Stimulated activated CD8-positive, alpha-beta memory T cell treated with anti-CD3 and anti-CD28 coated beads, Interleukin-7, amount 100 ng/mL, for 48 hours (primary cell): ENCODE measurements at places on chromosomes 7 and 10.

GRCh38 chr10:48697821-48698764 is 13.4 kb downstream of the WDFY4 start:
- no peak for DNase-seq

- no peak for DNase-seq
Observed at GRCh38 chr7:70135656-70136055, 537.4 kb downstream of the AUTS2 start.

DNA sequence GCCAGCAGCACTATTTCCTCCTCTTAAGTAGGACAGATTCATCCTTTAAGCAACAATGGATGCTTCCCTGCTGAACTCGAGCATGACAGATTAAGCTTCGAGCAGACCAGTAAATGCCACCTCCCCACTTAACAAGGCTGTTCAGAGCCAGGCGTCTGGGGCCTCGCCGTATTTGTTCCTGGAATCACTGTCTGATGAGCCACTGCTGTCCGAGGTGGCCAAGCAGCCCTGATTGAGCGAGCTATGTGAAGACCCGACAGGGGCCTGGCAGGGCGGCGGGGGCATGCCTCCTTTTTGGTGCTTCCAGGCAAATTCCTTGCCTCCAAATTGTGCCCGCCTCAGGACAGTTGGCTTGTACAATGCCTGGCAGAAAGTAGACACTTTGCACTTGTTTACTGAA is 862.6 kb downstream of the NRG3 start:
- DNase-seq: no peak

DNA sequence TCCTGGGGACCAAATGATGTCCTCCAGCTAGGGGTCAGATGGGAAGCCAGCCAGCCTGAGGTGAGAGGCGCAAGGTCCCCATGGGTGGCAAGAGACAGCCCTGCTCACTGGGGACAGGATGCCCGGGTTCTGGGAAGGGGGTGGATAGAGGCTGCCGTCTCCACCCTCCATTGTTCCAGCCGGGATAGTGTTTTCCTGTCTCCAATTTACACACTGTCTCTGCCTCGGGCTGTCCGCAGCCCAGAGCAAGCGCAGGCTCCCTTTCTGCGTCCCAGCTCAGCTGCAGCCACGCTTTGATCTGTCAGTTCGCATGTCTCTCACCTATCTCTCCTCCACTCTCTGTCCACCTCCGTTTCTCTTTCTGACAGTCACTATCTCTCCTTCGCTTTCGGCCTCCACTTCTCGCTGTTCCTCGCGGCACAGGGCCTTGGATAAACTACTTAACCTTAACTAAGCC is 2.1 kb downstream of the EPHB4 start:
- no peak for DNase-seq

DNA sequence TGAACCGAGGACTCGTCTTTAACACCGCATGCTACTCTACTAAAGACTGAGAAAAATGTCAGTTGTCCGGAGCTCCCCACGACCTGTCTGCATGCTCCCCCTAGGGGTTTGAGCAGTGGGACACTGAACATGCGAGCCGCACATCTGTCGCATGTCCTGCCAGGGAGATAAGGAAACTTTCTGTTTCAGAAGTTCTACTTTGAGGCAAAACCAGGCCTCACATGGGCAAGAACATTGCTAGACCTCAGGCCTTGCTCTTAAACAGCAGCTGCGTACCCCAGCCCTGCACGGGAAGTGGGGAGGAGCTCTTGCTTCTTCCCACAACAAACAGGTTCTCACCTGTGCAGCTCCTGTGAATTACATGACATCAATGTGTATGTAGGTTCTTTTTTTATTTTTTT is 30.3 kb upstream of the HERPUD2 start:
- peak; percentile 49 for DNase-seq

GRCh38 chr10:94315975-94316464 is 46.7 kb downstream of the NOC3L start:
- DNase-seq: no peak

GRCh38 chr10:35058686-35059085 is 31.5 kb downstream of the CUL2 start:
- no peak for DNase-seq

DNA sequence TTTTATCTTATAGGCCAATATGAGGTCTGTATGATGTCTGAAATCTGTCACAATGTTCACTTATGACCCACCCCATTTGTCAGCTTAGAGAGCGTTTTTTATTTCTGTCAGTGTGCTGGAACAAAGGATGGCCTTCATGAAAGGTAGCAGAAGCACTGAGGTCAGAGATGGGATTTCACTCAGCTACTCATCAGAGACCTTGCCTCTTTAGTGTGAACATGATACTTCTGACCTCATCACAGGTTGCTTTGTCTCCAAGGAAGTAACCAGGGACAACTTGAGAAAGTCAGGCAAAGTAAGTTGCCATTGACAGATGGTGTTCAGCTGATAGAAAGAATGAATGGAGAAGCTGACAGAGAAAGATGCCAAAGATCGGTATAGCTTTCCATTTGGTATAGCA is 16.3 kb downstream of the YAE1 start:
- DNase-seq: no peak

- no peak for DNase-seq
Observed at GRCh38 chr10:29646238-29646902, 11.6 kb upstream of the SVIL start.

- DNase-seq: no peak
Observed at GRCh38 chr10:6729861-6730344, 149.8 kb upstream of the PRKCQ start.

DNA sequence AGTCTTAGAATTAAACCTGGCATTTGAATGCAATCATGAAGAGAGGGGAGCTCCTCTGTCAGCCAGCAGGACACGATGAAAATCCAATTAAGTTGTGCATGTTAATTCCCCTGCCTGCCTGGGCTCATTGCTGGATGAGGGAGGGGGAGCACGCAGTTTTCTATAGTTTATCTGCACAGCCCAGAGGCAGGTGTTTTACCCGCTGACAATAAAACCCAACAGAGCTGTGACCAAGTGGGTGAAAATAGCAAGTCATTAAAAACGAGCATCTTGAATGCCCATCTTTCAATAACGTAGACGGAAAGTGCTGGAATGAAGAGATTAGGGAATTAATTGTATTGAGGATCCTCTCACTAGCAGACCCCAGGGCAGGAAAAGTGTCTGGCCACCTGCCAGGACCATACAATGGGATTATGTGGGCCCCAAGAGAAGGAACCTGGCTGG is 100.1 kb upstream of the FAM20C start:
- no peak for DNase-seq

- DNase-seq: no peak
Observed at GRCh38 chr7:108413782-108414492, 42.3 kb downstream of the NRCAM start.

- no peak for DNase-seq
Observed at GRCh38 chr7:74083928-74084721, 521 bp downstream of the LIMK1 start.

- no peak for DNase-seq
Observed at GRCh38 chr7:14843755-14844154, 58.8 kb downstream of the DGKB start.

GRCh38 chr10:44894691-44895090 is 16.4 kb upstream of the TMEM72 start:
- DNase-seq: no peak

DNA sequence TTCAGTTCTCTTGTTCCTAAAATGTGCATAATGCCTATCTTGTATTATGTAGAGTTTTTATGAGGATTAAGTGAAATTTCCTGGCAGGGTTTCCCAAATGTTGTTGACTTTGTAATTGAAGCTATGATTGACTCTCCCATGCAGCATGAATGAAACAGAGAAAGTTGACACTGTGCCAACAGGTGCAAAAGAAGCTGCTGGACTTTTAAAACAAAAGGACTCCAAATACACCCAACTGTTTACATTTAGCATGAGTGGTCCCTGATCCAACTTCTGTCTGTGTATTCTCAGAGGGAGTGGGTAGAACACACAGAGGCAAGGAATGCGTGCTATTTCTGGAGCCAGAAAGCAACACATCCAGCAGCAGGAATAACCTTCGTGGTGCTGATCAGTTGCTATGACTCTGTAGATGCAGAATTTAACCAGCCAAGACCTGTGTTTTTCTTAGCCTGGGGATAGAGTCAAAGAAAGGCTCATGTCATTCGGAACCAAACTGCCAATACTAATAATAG is 14.4 kb upstream of the RBM20 start:
- DNase-seq: no peak

GRCh38 chr7:15802425-15802824 is 115.9 kb upstream of the MEOX2 start:
- DNase-seq: no peak

DNA sequence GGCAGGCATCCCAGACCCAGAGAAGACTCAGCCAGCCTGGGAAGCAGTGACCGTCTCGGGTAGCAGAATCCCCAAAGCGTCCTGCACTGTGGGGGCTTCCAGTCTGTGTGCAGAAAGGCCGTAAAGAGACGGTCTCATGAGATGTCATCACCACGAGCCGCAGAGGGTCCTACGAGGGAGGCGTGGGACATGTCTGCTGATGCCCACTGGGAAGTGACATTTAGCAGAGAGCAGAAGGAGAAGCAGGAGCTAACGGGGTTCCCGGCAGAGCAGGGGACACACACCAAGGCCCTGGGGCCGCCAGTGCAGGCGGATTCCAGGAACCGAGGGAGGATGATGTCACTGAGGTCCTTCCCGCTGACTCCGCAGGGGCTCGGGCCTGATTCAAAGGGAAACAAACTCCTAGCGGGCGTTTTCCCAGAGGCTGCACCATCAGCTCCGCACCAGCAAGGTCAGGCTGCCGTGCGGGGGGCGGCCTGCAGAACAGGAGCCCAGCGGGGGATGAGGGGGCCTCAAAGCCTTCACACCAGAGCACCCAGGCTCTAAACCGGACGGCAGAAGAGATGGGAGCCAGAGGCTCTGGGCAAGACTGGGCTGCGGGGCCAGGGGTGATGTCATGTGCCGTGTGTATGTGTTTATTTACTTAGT is 85.4 kb upstream of the PDGFA start:
- DNase-seq: no peak

DNA sequence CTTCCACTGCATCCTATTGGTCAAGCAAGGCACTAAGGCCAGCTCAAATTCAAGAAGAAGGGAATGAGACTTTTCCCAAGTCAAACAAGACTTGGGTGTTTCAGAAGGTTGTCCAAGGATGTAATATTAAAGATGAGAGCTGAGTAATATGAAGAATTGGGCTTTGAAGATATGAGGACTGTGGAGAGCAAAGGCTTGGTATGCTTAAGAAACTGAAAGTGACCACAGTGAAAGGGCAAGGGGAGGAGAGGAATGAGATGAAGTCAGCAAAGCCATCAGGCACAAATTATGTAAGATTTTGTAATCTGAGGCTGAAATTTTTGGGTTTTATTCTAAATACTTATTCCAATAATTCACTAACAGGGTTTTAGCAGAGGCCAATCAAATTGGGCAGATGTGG is 38.6 kb upstream of the NPY start:
- DNase-seq: no peak

DNA sequence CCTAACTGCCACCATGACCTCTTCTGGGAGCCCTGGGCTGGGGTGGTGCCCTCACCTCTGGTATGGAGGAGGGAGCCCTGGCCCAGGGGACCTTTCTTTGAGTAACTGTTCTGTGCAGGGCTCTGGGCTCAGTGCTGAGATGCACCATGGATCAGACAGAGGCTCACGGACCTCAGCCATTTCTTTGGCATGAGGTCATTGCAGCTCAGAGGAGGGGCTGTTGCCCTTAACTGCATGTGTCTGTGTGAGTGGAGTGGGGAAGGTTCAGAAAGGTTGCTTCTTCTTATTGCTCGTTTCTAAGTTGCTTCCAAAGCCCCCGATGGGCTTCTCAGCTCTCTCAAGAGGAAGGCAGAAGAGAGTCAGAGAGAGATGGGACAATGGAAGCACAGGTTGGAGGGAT is 233.9 kb downstream of the RPS24 start:
- DNase-seq: no peak

DNA sequence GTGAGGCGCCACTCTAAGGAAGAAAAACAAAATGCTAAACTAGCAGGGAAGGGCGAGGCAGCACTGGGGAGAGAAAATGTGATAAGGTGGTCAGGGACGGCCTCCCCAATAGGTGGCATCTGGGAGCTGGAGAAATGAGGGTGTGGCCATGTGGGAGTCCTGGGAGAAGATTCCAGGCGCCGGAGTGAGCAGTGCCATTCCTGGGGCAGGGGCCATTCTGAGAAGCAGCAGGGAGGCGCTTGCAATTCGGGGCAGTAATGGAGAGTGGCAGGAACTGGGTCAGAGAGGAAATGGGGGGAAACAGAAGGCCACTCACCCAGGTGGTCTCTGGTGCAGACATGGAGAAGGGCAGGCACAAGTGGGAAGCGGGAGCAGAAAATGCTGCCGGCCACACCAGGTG is 61.8 kb upstream of the LRRC18 start:
- DNase-seq: no peak

- no peak for DNase-seq
Observed at GRCh38 chr10:5547931-5548660, 23.3 kb downstream of the CALML3 start.

DNA sequence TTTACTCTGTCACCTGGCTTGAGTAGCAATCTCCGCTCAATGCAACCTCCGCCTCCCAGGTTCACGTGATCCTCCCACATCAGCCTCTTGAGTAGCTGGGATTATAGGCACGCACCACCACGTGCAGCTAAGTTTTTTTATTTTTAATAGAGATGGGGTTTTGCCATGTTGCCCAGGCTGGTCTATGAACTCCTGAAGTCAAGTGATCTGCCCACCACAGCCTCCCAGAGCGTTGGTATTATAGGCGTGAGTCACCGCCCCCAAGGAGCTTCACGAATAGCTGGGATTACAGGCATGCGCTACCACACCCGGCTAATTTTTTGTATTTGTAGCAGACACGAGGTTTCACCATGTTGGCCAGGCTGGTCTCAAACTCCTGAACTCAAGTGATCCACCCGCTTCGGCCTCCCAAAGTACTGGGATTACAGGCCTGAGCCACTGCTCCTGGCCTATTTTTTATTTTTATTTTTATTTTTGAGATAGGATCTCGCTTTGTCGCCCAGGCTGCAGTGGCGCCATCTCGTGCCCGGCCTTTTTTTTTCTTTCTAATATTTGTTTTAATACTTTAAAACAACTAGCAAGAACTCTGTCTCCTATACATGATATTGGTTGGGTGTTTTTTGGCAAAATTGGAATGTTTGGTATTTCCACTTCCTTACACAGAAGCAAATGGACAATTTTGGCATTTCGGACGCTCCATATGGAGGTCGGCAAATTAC is 1.1 kb downstream of the EFCAB10 start:
- DNase-seq: no peak

- no peak for DNase-seq
Observed at GRCh38 chr7:35797311-35797710, 3.5 kb upstream of the SEPTIN7 start.

DNA sequence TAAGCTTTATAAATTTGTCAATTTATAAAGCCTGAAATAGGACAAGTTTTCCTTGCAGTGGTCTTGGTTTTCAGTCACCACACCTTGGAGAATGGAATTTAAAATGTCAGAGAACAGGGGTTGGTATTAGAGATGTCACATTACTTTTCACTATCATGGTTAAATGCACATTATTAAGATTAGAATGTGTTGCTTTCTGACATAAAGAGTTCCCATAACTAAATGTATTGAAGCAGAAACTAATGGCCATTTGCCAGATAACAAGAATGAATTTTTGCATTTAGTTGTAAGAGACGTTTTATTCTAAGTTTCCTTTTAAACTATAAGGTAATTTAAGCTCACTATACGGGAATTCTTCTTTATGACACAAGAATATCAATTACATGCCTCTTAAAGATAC is 172.3 kb downstream of the ARL4A start:
- no peak for DNase-seq

- no peak for DNase-seq
Observed at GRCh38 chr10:75410132-75411005, 8.8 kb upstream of the ZNF503 start.
